ENCODE measurements at places on chromosomes 16 and 17. TPM values are rescaled to one million over a fixed set of nuclear protein-coding genes. Genes with fewer than 3 reads are reported as not detected.

The USB1 gene
- 81.9 TPM for total RNA-seq

The ABCA10 gene
- 0.06 TPM for total RNA-seq

The BCO1 gene
- 1.2 TPM for total RNA-seq

The DLX4 gene
- 1.4 TPM for total RNA-seq

The DNAAF8 gene
- 0.94 TPM for total RNA-seq

The CLEC3A gene
- total RNA-seq = not detected

The PIRT gene
- not detected for total RNA-seq

The G6PC1 gene
- total RNA-seq = not detected

The TBKBP1 gene
- total RNA-seq = 4.5 TPM

The OSGIN1 gene
- 12.8 TPM for total RNA-seq

The HOXB7 gene
- total RNA-seq = 35.7 TPM

The CBFA2T3 gene
- total RNA-seq = 1.5 TPM

The AIPL1 gene
- total RNA-seq = not detected

The LUC7L gene
- total RNA-seq = 49.4 TPM

The CD300E gene
- total RNA-seq = not detected

The CDK5R1 gene
- 7.7 TPM for total RNA-seq

The CCL18 gene
- not detected for total RNA-seq

The RASD1 gene
- 6.2 TPM for total RNA-seq

The KCNG4 gene
- total RNA-seq = not detected

The ZACN gene
- total RNA-seq = 0.28 TPM

The NXPH3 gene
- total RNA-seq = 1.9 TPM

The SLC38A8 gene
- not detected for total RNA-seq

The GLIS2 gene
- 24.1 TPM for total RNA-seq

The TBC1D3 gene
- total RNA-seq = not detected

The ARL6IP1 gene
- 251 TPM for total RNA-seq

The CRHR1 gene
- 0.07 TPM for total RNA-seq

The KRT27 gene
- total RNA-seq = not detected

The C1QTNF8 gene
- total RNA-seq = 0.05 TPM

The TMEM106A gene
- total RNA-seq = 0.63 TPM

The APOBR gene
- 0.08 TPM for total RNA-seq

The GFAP gene
- 0.38 TPM for total RNA-seq

The ZCCHC14 gene
- total RNA-seq = 10.3 TPM

The RAMP2 gene
- total RNA-seq = 1.5 TPM

The ZMYND15 gene
- total RNA-seq = 0.35 TPM

The RRN3 gene
- 36.8 TPM for total RNA-seq

The ITGA2B gene
- total RNA-seq = 1.1 TPM

The CD7 gene
- 0.22 TPM for total RNA-seq

The TPSD1 gene
- not detected for total RNA-seq

The PPP1R27 gene
- 0.27 TPM for total RNA-seq

The SGSH gene
- total RNA-seq = 21.0 TPM

The KRTAP1-3 gene
- not detected for total RNA-seq

The TBC1D3G gene
- total RNA-seq = not detected

The CFAP119 gene
- total RNA-seq = 6.6 TPM

The SMARCD2 gene
- total RNA-seq = 58.5 TPM

The YPEL3 gene
- total RNA-seq = 7.5 TPM

The PERCC1 gene
- total RNA-seq = not detected

The C17orf100 gene
- total RNA-seq = 3.0 TPM

The GOT2 gene
- 176 TPM for total RNA-seq

The SSTR5 gene
- 0.30 TPM for total RNA-seq

The CCDC40 gene
- total RNA-seq = 7.0 TPM

The METRNL gene
- total RNA-seq = 34.4 TPM

The GRAP gene
- total RNA-seq = 0.47 TPM

The NOG gene
- 0.85 TPM for total RNA-seq
